Stimulated activated CD4-positive, alpha-beta T cell treated with anti-CD3 and anti-CD28 coated beads, Interleukin-2, amount 100 ng/mL, for 24 hours (primary cell): ENCODE measurements at places on chromosomes 7 and 10.
A peak's percentile ranks its signal among the peaks of the same experiment; 100 is the strongest.

DNA sequence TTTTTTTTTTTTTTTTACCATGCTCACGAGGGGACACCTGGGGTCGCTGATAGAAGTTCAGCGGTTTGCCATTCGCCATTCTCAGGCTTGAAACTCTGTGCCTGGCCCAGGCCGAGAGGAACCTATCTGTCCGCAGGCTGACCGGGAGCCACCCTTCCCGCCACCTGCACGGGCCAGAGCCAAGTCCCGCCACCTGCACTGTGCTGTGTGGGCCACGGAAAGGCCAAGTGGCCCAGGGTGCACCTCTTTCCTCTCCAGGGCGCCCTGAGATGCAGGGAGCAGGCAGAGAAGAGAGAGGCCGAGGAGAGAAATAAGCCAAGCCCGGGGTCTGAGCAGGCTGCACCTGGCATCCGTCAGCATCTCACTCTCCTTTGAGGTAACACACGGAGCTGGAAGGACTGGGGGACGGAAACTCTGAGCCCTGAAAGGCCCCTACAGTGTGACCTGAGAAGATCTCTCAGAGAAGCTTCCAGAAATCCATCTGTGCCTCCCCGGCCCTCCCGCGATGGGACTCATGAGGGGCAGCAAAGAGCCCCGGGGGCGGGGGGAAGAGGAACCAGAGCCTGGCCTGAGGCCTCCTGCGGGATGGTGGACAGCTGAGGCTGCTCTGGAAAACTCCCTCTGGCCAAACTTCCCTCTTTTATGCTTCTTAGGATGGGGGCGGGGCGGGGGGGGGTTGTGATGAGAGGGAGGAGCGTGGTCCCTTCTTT lies 46.6 kb downstream of the PRKAG2 start:
- no peak for DNase-seq

GRCh38 chr10:7866176-7866575 lies 47.9 kb downstream of the TAF3 start:
- no peak for DNase-seq

DNA sequence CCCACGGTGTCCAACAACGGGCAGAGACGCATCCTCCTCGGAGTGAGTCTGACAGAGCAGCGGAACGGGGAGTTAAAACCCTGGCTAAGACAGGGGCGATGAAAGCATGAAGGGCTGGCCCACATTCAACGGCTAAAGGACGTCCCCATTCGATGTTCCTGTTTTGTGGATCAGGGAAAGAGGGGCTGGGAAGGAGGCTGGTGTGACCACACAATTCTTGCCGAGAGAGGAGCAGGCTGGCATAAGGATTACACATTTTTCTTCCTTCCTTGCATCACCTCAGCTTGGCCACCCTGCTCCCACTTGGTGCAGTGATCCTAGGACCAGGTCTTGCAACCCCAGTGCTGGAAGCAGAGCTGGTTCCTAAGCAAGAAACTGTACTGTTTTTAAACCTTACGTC lies 67.7 kb downstream of the GNA12 start:
- DNase-seq: no peak

GRCh38 chr7:128236924-128237586 lies 4.0 kb upstream of the LEP start:
- no peak for DNase-seq

DNA sequence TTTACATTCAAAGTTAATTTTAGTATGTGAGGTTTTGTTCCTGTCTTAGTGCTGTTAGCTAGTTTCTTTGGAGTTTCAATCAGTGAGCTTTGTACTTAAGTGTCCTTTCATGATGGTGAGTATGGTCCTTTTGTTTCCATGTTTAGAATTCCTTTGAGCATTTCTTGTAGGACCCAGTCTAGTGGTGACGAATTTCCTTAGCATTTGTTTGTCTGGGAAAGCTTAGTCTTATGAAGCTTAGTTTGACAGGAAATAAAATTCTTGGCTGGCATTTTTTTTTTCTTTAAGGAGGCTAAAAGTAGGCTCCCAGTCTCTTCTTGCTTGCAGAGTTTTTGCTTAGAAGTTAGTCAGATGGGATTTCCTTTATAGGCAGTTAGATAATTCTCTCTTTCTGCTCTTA lies 209.2 kb upstream of the SEMA3C start:
- no peak for DNase-seq

GRCh38 chr10:21756707-21757106 lies 222.7 kb downstream of the MLLT10 start:
- no peak for DNase-seq

DNA sequence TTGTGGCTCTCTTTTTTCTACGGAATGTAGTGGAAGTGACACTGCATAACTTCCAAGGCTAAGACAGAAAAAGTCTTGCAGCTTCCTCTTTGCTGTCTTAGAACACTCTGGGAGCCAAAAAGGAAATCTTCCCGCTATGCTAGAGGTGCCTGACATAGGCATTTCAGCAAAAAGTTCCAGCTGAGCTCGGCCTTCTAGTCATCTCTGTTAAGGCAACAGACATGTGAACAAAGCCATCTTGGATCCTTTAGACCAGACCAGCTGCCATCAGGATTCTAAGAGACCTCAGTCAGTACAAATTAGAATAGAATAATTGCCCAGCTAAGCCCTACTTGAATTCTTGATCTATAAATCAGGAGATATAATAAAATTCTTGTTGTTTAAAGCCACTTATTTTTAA lies 16.3 kb upstream of the COL1A2 start:
- no peak for DNase-seq

DNA sequence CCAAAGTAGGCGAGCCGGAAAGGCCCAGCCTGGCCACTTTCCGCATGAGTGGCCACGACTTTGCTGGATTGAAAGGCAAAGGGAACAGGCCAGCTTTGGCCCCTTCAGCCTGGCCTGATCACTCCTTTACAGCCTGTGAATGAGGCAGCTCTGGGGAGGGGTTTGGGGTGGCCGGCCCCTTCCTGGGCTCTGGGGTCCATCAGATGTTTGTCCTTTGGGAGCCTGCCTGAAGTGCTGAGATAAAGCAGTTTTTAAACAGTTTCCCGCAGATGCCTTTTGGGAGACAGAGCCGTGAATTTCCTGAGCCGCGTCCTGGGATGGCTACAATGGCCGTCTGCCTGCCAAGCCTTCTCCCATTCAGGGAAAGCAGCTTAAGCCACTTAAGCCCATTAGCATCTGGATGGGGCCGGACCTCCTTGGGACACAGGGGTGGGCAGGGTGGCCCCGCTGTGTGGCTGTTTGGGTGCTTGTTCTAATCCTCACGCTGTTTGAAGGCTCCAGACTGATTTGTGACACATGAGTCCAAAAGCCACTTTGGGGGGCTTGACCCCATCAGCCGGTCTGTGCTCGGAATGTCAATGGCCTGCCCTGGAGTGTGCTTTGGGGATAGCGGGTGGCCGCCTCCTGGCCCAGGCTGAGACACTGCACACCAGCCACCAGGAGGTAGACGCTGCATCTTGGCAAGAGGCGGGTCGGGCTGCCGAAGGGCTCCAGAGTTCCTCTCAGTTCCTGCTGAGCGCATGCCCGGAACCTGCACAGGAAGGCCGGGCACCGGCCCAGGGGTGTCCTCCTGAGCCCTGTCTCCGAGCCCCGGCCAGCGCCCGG lies 38.9 kb downstream of the NKX6-2 start:
- DNase-seq: no peak

GRCh38 chr7:55086413-55087201 lies 67.8 kb downstream of the EGFR start:
- DNase-seq: peak; percentile 22

GRCh38 chr10:117136391-117136975 lies 1.6 kb downstream of the VAX1 start:
- no peak for DNase-seq

DNA sequence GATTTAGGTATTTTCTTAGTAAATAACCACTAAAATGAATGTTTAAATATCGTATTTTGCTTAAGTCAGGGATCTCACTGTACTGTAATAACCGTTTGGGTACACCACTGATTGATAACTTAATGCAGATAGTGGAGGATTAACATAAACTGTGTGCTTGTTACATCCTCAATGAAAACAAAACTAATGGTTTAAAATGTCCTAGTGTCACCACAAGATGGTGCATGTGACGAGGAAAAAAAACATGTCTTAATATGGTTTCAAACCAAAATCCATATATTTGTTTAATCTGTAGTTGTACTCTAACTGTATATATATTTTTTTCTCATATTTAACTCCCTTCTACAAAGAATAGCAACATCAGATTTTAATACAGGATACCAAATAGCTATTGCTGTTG lies 19.2 kb downstream of the ARMC10 start:
- no peak for DNase-seq

- no peak for DNase-seq
Measured at GRCh38 chr10:103820101-103821062, 35.0 kb downstream of the SH3PXD2A start.

- no peak for DNase-seq
Measured at GRCh38 chr7:117188949-117189592, 133.8 kb downstream of the WNT2 start.

- DNase-seq: no peak
Measured at GRCh38 chr7:33946094-33946699, 40.9 kb downstream of the BMPER start.

DNA sequence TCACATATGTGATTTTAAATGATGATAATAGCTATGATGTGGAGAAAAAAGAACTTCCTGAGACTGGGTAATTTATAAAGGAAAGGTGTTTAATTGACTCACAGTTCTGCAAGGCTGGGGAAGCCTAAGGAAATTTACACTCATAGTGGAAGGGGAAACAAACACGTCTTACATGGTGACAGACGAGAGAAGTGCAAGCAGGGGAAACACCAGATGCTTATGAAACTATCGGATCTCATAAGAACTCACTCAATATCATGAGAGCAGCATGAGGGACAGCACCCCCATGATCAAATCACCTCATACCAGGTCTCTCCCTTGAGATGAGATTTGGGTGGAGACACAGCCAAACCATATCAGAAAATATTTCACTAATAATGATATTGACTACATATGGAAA lies 4.1 kb upstream of the LIPN start:
- DNase-seq: peak; percentile 23

- no peak for DNase-seq
Measured at GRCh38 chr7:92432299-92432946, 14.9 kb upstream of the GATAD1 start.

GRCh38 chr10:21272643-21273399 lies 252.7 kb downstream of the SKIDA1 start:
- DNase-seq: no peak

- no peak for DNase-seq
Measured at GRCh38 chr7:16730937-16731336, 22.6 kb upstream of the TSPAN13 start.

- DNase-seq: no peak
Measured at GRCh38 chr10:23351926-23352519, 7.4 kb upstream of the C10orf67 start.

- DNase-seq: no peak
Measured at GRCh38 chr7:27423290-27423689, 180.7 kb downstream of the EVX1 start.

- DNase-seq: no peak
Measured at GRCh38 chr10:1100691-1101368, 44.6 kb downstream of the WDR37 start.

DNA sequence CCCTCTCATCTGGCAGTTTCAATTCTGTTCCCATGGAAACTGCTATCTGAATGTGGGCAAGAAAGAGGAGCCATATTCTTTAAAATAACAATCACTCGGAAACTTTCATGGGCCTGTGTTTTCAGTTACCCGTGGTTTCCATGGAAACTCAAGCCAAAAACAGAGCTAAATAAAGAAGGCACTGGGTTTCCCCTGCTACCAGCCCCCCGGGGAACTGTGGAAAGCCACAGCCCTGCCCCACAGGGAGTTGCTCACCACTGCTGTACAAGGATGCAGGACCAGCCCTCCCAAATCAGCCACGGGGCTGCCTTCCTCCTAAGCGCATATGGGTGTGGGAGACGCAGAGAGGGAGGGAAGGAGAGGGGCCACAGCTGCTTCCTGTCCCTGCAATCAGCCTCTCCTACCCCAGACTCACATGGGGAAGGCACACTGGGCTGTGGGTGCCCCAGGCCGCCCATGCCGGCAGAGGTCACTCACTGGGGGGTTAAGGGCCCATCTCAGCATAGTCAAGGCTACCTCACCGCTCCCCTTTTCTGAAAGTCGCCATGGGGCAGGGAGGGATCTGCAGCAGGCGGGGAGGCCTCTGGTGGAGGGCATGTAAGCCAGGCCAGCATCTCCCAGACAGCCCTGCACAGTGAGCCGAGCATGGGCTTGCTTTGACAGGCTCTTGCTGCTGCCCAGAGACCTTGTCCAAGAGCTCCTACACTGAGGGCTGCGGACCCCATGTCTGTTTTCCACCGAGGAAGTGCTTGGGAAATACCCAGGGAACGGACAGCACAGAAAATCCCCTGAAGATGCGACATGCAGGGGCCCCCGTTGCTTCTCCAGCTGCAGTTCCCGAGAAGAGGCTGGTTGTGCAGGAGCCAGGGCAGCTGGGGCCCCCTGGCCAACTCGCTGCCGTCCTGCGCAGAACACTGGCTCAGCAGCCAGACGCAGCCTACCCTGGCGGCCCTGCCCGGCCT lies 157.3 kb upstream of the PPP2R2D start:
- DNase-seq: no peak

DNA sequence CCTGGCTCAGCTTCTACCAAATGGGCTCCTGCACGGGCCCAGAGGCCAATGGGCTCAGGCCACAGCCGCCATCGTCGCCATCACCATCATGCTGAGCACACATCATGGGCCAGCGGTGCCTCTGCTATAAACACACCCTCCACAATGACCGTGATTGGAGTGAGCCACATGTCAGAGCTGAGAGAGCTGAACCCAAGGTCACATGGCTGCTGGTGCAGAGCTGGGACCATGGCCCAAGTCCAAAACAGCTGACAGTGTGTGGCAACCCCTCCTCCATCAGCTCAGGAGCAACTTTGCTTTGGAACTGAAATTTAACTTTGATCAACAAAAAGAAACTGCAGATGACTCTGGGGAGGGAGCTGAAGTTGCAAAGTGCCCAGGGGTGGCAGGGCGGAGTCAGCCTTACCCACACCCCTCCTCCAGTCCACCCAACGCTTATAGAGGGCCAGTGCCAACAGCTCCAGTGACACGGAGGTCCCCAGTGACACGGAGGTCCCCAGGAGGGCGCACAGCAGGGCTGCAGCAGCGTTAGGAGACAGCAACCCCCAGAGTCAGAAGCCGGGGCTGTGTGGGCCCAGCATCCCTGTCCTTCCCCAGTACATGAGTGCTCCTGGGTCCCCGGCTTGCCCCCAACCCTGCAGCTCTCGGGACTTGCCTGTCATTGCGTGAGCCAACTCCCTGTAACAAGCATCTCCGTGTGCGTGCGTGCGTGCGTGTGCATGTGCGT lies 249.6 kb downstream of the ELFN1 start:
- DNase-seq: no peak

DNA sequence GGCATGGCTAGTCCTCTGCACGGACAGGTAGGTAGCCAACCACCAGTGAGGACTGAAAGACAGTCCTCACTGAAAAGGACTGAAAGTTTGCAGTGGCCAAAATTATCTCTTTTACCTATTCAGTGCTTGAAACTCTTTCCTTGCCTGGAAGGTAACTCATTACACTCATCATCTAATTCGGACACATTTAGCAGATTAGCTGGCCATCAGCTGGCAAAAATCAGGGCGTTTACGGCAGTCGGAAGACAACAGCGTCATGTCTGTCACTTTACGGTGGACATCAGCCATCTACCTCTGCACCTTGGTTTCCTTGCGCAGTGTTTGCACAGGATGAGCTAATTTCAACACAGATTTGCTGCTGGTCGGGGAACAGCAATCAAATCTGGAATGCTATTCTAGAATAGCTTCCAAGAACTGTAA lies 740 bp downstream of the ANXA7 start:
- peak; percentile 38 for DNase-seq

- DNase-seq: no peak
Measured at GRCh38 chr7:36075561-36075960, 77.5 kb upstream of the EEPD1 start.
